NCI-H2227 treated with DMSO at 0.1 percent for 48 hours (cell line): ENCODE measurements at places on chromosomes 6 and 20.

- no peak for DNase-seq
Observed at GRCh38 chr6:31632279-31632946, 11.9 kb downstream of the PRRC2A start.

- no peak for DNase-seq
Observed at GRCh38 chr6:36978421-36979346, 7.3 kb downstream of the MTCH1 start.

DNA sequence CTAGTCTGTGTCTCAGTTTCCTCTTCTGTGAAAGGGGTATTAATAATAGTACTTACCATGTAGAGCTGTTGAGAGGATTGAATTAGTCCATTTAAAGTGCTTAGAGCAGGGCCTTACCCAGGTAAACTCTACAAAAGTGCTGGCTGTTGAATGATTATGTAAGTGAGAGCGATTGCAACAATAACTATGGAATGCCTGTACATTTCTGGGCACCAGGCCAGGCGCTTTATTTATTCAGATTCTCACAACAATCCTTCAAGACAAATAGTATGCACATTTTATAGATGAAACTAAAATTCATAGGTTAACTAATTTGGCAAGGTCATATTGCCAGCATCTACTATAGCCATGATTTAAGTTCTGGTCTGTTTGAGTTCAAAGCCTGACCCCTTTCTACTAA is 78.3 kb upstream of the MMS22L start:
- peak; percentile 4 for DNase-seq

DNA sequence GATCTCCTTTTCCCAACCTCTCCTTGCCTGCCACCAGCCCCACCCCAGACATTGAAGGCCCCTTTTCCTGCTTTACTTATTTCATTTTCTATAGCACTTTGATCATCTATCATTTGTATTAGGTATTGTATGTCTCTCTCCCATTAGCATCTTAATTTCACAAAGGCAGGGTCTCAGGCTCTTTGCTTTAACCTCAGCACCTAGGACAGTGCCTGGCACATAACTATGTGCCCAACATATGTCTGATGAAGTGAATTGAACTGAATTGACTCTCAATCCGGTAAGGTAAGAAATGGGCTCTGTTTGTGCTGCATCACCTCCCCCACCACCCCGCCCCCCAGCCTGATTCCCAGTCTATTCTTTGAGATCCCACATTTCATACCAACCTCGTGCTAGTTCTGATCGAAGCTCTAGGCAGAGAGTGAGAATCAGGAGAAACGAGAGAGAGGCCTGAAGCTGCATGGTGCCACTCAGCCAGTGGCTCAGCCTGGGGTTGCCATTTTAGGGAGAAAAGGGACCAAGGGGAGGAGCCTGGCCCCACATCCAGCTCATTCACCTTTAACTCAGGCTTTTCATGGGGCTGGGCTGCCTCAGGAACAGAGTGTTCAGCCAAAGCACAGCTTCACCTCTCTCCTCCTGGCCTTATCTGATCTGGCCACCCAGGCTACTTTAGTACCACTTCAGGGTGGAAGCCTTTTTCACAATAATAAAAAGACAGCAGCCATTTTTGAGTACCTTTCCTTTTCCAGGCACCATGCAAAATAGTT is at the start of gene SPINT3:
Gene SPINT3, minus strand, starts transcription at position 476 of the 767 bp plus-strand sequence. Its CDS starts 14 bp downstream, at position 462.
- no peak for DNase-seq

GRCh38 chr6:96582436-96582835 is 19.5 kb downstream of the FHL5 start:
- no peak for DNase-seq

GRCh38 chr20:6439737-6440442 is 317.1 kb upstream of the FERMT1 start:
- DNase-seq, result no peak

GRCh38 chr6:100343316-100344077 is 121.2 kb downstream of the SIM1 start:
- no peak for DNase-seq

DNA sequence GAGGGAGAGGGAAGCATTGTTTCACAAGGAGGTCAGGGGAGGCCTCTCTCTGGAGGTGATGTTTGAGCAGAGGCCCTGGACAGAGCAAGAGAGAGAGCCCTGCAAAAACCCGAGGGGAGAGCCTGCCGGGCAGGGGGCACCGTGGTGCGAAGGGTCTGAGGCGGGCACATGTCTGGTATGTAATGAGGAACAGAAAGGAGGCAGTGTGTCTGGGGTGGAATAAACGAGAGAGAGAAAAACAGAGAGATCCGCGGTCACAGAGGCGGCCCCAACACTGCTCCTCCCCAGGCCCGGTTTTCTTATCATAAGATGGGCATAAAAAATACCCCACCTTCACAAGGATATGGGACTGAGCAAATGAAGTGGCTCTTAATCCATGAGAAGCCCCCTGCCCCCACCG is 119.2 kb downstream of the PREX1 start:
- no peak for DNase-seq

GRCh38 chr6:63743691-63744090 is 108.1 kb downstream of the PHF3 start:
- no peak for DNase-seq

DNA sequence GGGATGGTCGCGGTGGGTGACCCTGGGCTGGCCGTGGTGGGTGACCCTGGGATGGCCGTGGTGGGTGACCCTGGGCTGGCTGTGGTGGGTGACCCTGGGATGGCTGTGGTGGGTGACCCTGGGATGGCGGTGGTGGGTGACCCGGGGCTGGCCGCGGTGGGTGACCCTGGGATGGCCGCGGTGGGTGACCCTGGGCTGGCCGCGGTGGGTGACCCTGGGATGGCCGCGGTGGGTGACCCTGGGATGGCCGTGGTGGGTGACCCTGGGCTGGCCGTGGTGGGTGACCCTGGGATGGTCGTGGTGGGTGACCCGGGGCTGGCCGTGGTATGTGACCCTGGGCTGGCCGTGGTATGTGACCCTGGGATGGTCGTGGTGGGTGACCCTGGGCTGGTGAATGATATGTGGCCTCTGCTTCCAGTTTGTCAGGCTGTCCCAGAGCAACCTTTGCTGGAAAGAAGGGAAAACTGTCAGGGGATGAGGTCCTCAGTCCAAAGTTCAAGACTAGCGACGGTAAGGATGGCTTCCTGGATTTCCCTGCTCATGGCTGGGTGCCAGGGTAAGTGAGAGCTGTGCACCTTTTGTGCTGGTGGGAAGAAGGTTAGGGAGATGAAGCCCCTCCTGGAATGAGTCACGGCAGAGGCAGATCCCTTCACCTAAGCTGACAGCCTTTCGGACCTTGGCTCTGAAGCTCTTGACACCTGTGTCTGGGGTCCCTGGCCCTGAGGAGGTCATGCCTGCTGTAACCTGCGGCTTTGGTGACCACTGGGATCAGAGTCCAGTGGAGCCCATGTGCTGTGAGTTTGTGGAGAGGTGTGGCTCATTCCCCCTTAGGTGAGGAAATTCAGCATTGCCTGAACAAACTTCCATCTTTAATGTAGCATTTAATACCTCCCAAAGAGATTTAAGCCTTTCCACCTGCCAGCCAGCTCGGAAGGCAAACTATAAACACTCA is 19.1 kb upstream of the PCMTD2 start:
- DNase-seq, result no peak
